Left lung (tissue), 14 donors: ENCODE measurements at places on chromosomes 2 and 18. TPM values are rescaled to one million over a fixed set of nuclear protein-coding genes. Genes with fewer than 3 reads are reported as not detected.

Gene HK2
- 47.4 TPM for total RNA-seq

Gene MOGAT1
- total RNA-seq, result not detected

Gene CROCC2
- total RNA-seq, result 2.3 TPM

Gene ABCG8
- not detected for total RNA-seq

DNA sequence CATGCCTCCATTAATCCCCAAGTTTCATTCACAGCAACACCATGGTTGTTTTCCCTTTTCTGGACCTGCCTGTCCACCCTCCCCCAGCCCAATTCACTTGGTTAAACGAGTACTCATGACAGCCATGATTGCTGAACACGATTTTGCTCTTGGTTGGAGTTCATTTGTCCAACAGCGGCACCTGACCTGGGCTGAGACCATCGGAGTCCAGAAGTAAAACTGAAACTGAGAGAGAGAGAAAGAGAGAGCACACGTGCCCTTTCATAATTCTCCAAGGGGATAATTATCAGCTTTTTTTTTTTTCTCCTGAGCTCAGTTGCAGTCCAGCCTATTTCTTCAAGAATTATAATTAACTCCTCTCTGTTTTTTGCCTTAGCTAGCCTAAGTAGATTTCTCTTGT lies 13.7 kb upstream of the KIF5C start:
- H3K4me3 ChIP-seq, result no peak overlapping the region
- no peaks in the 10 kb centered on the region for H3K4me1 ChIP-seq
- H3K36me3 ChIP-seq, result no peaks in the 10 kb centered on the region
- no peak overlapping the region for H3K27ac ChIP-seq
- no peaks in the 10 kb centered on the region for H3K27me3 ChIP-seq

GRCh38 chr2:8821276-8822217 lies 15.9 kb downstream of the KIDINS220 start:
- peak overlapping the region; percentile 76 for H3K27ac ChIP-seq
- no peaks in the 10 kb centered on the region for H3K36me3 ChIP-seq
- peaks cover 23% of the 10 kb centered on the region for H3K4me1 ChIP-seq
- no peak overlapping the region for H3K4me3 ChIP-seq
- peak; percentile 29 for DNase-seq

- no peak overlapping the region for H3K27ac ChIP-seq
- no peaks in the 10 kb centered on the region for H3K4me1 ChIP-seq
- H3K36me3 ChIP-seq, result peaks cover 7% of the 10 kb centered on the region
- no peaks in the 10 kb centered on the region for H3K27me3 ChIP-seq
These were observed 33.6 kb downstream of the KIDINS220 start for GRCh38 chr2:8803658-8804379.

DNA sequence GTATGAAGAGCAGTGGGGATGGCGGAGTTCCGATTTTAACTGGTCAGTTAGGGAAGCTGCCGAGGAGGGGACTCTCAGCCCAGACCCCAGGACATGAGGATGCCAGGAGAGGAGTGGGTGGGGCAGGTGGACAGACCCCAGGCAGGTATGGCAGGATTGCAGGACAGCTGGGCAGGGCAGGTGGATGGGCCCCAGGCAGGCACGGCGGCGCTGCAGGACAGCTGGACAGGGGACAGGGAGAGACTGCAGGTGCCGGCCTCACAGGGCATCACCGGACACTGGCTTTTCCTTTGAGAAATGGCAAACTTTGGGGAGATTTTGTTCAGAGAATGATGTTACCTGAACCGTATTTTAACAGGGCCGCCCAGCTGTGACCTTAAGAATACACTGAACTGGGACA lies 127.7 kb downstream of the SNTG2 start:
- DNase-seq, result no peak
- H3K36me3 ChIP-seq, result no peaks in the 10 kb centered on the region
- no peak overlapping the region for H3K4me3 ChIP-seq
- no peaks in the 10 kb centered on the region for H3K27me3 ChIP-seq

DNA sequence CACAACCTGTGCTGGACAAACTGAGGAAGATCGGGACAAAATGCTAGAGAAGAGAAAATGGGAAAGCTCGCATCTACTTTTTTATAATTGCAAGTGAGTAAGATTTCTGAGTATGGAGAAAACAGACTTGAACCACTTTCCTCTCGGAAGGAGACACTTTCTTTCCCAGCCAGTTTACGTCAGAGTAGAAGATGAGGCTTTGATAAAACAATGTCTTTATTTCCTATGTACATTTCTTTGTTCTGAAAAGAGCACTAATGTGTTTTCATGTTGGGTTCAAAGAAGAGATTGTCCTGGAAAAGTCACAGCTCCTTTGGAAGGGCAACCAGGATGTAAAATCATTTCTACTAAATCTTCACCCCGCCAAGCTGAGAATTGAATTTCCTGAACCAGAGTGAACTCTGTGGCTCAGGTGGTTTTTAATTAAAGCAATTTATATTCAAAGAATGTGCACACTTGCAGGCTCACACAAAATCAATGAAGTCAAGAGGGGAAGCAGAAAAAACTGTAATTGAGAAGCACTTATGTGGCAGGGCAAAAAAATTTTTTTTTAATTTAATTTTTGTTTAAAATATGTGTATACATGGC lies 23.4 kb upstream of the ITGA6 start:
- no peak for DNase-seq
- H3K36me3 ChIP-seq, result no peaks in the 10 kb centered on the region
- H3K27me3 ChIP-seq, result no peaks in the 10 kb centered on the region
- no peak overlapping the region for H3K4me3 ChIP-seq
- H3K4me1 ChIP-seq, result peaks cover 6% of the 10 kb centered on the region
- no peak overlapping the region for H3K27ac ChIP-seq

DNA sequence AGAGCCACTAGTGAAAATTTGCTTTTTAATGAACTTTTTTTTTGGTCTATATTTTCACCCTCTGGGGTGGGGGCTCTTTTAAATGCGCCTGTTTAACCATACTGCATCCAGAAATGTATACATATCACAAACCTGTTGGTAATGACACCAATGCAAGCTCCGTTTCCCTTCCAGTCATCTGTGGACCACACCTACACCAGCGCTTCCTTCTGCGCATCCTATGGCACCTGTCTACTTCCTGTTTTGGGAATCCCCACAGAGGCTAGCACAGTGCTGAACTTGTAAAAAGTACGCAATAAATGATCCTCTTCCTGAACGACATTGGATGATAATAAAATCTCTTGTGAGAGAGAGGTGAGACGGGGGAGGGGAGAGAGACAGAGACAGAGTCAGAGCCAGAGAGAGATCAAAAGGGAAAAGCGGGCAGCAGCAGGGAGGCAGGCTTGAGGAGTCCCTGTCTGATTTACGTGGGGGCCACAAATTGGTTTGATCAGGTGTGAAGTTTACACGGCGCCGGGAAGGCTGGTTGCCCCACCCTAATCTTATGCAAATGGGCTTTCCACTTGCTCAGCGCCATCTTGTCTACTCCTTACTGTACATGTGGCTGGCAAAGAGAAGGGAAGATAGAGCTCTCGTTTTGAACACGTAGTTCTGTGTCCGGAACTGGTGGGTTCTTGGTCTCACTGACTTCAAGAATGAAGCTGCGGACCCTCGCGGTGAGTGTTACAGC lies 38.1 kb upstream of the SLC38A11 start:
- H3K27ac ChIP-seq, result no peak overlapping the region
- no peaks in the 10 kb centered on the region for H3K36me3 ChIP-seq
- H3K27me3 ChIP-seq, result no peaks in the 10 kb centered on the region
- H3K4me3 ChIP-seq, result no peak overlapping the region
- no peaks in the 10 kb centered on the region for H3K4me1 ChIP-seq
- DNase-seq, result no peak

- no peak overlapping the region for H3K4me3 ChIP-seq
- peaks cover 34% of the 10 kb centered on the region for H3K4me1 ChIP-seq
- no peaks in the 10 kb centered on the region for H3K27me3 ChIP-seq
- H3K27ac ChIP-seq, result no peak overlapping the region
These were observed 1.9 kb upstream of the WDR75 start for GRCh38 chr2:189439342-189439741.
